ENCODE measurements at places on chromosomes 1 and 21. TPM values are rescaled to one million over a fixed set of nuclear protein-coding genes. Genes with fewer than 3 reads are reported as not detected.

- H3K36me3 ChIP-seq: no peaks in the 10 kb centered on the region
- no peak overlapping the region for H3K27ac ChIP-seq
- no peak for DNase-seq
- H3K27me3 ChIP-seq: no peaks in the 10 kb centered on the region
Observed at GRCh38 chr1:205240118-205240517, 12.4 kb downstream of the TMCC2 start.

GRCh38 chr1:44292651-44293050 is 62.4 kb downstream of the ERI3 start:
- no peaks in the 10 kb centered on the region for H3K27me3 ChIP-seq
- H3K27ac ChIP-seq: no peak overlapping the region
- H3K36me3 ChIP-seq: peaks cover 4% of the 10 kb centered on the region
- H3K4me1 ChIP-seq: no peaks in the 10 kb centered on the region
- DNase-seq: no peak
- no peak overlapping the region for H3K4me3 ChIP-seq

GRCh38 chr1:229452956-229453801 is 19.3 kb upstream of the ACTA1 start:
- H3K4me3 ChIP-seq: no peak overlapping the region
- H3K36me3 ChIP-seq: peaks cover 4% of the 10 kb centered on the region
- no peak overlapping the region for H3K27ac ChIP-seq
- no peaks in the 10 kb centered on the region for H3K27me3 ChIP-seq
- no peak for DNase-seq
- H3K4me1 ChIP-seq: no peaks in the 10 kb centered on the region

DNA sequence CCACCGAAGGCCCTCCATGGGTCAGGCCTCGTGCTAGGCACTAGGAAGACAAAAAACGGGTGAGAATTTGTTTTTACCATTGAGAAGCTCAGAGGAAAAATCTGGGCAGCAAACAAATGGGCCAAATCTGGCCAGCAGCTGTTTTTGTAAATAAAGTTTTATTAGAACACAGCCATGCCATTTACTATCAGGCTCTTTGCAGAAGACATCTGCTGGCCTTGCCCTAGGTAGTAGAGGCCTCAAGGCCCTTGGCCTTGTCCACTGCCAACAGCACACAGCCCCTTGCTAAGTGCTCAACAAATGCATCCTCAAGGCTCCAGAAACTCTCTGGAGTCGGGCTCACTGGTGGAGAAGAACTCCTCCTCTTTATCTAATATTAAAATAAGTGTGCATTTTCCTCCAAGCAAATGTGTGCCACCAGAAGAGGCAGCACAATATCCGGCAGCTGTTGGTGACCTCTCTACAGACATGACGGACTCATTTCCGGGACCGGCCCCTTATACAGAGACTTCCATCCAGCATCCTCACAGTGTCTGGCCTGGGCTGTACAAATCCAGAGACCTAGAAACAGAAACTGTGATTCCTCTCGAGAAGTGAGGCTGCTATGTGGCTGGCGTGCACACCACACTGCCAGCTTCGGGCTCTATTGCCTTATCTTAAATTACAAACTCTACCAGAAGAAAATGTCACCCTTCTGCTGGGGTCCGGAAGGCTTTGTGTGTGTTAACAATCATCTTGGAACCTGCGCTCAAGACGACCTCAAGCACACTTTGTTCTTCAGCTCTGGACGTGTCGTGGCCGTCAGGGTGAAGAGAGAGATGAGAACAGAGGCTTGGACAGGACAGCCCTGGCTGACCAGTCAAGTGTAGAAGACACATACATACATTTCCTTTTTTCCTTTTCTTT is 203.9 kb downstream of the TOMM20 start:
- peak overlapping the region; percentile 29 for H3K27ac ChIP-seq
- H3K36me3 ChIP-seq: no peaks in the 10 kb centered on the region
- no peak for DNase-seq
- no peak overlapping the region for H3K4me3 ChIP-seq
- no peaks in the 10 kb centered on the region for H3K27me3 ChIP-seq
- H3K4me1 ChIP-seq: no peaks in the 10 kb centered on the region

- H3K27ac ChIP-seq: peak overlapping the region; percentile 87
- H3K4me1 ChIP-seq: peaks cover 3% of the 10 kb centered on the region
- no peaks in the 10 kb centered on the region for H3K36me3 ChIP-seq
Observed at GRCh38 chr1:201739492-201740085, 89.4 kb upstream of the IPO9 start.

The BCAN gene
- 0.36 TPM for total RNA-seq

All from aorta (tissue), 5 donors.